ENCODE measurements at places on chromosomes 7 and 10. TPM values are rescaled to one million over a fixed set of nuclear protein-coding genes. Genes with fewer than 3 reads are reported as not detected.
A peak's percentile ranks its signal among the peaks of the same experiment; 100 is the strongest.

DNA sequence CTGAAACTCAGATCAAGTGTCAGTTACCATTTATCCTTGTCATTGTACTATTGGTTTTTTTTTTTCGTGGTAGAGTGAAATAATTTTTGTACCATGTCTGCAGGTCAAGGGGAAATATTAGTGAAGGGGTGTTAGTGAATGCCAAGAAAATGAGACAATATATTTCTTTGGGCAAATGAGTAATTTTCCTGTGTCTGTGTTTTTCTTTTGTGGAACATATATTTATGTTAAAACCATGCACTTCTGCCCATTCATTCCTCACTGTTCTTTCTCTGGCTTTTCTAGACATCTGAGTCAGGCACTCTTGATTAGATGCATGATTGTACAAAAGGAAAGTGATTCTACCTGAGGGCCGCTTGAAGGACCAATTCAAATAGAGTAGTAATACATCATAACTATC, 161.6 kb downstream of the BICC1 start:
- DNase-seq, result no peak

DNA sequence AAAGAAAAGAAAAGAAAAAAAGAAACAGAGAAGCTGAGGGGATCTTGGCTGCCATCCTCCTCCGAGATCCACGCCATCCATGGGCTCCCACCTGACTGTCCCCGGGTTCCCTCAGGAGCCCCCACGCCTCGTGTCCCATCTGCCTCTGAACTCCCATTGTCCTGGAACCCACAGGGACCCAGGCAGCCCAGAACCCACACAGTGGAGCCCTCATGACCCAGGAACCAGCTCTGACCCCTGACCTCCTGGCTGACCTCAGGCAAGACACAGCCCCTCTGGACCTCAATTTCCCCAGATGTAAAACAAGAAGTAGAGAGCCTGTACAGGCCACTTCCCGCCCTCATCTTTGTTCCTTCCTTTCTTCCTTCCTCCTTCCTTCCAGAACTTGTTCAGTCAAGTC, 40.4 kb downstream of the RASGEF1A start:
- DNase-seq, result no peak

- no peak for DNase-seq
Measured at GRCh38 chr10:78802866-78803265, 265.9 kb upstream of the ZMIZ1 start.

The HABP2 gene
- 2.6 TPM for total RNA-seq

GRCh38 chr7:2928613-2929311, 84.7 kb upstream of the GNA12 start:
- DNase-seq, result peak; percentile 30

GRCh38 chr10:86091216-86091615, 275.4 kb downstream of the GRID1 start:
- DNase-seq, result no peak

- no peak for DNase-seq
Measured at GRCh38 chr7:36279200-36279925, 110.3 kb upstream of the ANLN start.

- DNase-seq, result no peak
Measured at GRCh38 chr7:55188590-55189138, 169.8 kb downstream of the EGFR start.

DNA sequence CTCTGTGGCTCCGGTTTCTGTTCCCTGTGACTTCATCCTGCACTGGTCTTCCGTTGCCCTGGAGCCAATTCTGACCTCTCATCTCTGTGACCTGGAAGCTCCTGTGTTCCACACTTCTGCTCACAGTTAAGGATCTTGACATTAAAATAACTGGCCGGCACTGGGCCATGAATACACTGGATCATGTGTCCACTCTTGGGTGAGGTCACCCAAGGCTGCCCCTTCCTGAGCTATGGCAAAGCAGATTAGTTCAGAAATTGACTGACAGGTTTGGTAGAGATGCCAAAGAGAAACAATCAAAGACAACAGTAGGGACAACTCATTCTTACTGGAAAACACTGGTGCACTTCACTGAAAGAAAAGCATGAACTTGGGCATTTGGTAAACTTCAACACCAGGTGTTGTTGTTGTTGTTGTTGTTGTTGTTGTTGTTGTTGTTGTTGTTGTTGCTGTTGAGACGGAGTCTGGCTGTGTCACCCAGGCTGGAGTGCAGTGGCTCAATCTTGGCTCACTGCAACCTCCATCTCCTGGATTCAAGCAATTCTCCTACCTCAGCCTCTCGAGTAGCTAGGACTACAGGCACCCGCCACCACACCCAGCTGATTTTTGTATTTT, 36.7 kb upstream of the GRID1 start:
- no peak for DNase-seq

GRCh38 chr7:138243430-138243829, 167.2 kb downstream of the AKR1D1 start:
- DNase-seq, result no peak

DNA sequence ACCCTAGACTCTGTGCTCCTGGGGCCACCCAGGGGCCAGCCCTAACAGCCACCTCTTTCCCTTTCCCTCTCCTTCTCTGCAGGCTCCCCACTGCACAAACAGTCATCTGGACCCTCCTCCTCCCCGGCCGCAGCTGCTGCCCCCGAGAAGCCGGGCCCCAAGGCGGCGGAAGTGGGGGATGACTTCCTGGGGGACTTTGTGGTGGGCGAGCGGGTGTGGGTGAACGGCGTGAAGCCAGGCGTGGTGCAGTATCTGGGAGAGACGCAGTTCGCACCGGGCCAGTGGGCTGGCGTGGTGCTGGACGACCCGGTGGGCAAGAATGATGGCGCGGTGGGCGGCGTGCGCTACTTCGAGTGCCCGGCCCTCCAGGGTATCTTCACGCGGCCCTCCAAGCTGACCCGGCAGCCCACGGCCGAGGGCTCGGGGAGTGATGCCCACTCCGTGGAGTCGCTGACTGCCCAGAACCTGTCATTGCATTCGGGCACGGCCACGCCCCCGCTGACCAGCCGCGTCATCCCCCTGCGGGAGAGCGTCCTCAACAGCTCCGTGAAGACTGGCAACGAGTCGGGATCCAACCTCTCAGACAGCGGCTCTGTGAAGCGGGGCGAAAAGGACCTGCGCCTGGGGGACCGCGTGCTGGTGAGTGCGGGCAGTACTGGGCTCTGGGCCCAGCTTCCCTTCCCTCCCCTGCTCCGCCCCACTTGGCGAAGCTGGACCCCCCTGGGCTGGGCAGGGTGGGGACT, 49.3 kb downstream of the CLIP2 start:
- no peak for DNase-seq

DNA sequence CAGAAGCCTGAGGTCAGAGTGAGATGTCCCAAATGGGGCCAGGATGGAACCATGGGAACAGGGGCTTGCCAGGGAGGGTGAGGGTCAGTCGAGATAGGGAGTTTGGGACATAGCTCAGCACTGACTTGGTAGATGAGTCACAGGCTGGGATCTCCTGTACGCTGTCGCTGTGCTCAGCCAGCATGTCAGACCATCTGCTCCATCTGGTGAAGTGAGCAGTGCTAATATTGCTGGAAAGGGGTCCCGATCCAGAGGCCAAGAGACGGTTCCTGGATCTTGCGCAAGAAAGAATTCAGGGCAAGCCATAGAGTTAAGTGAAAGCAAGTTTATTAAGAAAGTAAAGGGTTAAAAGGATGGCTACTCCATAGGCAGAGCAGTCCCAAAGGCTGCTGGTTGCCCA, 505.6 kb downstream of the GALNT17 start:
- DNase-seq, result no peak

The APBB1IP gene
- total RNA-seq, result 12.3 TPM

DNA sequence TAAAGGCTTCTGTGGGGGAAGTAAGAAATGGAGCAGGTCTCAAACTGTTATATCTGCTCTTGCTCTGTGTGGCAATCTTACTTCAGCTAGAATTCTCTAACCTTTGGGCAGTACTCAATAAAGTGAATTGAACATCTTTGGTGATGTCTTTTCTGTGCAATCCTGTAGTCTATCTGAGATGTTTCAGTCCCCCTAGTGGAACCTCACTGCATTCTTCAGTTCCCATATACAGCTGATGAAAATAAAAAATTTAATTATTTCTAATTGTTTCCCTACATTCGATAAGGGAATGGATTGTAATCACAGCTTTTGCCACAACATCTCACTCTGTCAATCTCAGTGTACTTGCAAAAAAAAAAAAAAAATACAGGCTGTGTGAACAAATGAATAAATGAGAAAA, 522.6 kb downstream of the DNAJB9 start:
- no peak for DNase-seq

DNA sequence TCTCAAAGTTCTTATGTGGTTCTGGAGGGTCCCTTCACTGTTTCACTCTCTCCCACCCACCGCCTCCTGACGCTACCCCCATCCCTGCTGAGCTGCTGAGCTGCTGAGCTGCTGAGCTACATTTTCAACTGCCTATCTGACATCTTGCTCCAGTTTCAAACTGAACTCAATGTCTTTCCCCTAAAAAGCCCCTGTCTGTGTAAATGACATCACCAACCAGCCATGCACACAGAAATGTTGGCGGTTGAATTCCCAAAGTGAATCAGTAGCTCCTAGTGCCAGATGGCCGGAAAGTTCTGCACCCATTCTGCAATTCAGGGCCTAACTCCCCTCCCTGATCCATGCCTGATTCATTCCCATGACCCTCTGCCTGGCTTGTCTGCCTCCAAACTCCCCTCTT, 71.2 kb downstream of the WNT2 start:
- no peak for DNase-seq

The EPO gene
- not detected for total RNA-seq

DNA sequence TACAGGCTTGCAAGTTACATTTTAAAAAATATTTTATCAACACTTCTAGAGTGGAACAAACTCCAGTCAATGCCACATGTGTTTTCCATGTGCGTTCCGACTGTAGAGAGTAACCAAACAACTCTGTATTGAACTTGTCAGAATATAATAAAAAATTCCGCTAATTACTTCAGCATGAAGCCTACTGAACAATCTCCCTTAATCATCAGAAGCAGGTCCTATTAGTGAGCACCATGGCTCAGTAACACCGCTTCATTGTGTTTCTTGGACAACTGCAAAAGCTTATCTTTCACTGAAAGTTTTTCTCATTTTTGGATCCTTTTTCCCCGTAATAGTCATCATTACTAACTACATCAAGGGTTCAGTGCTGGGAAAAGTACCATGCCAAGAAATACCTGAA, 117.0 kb downstream of the MKX start:
- DNase-seq, result no peak

DNA sequence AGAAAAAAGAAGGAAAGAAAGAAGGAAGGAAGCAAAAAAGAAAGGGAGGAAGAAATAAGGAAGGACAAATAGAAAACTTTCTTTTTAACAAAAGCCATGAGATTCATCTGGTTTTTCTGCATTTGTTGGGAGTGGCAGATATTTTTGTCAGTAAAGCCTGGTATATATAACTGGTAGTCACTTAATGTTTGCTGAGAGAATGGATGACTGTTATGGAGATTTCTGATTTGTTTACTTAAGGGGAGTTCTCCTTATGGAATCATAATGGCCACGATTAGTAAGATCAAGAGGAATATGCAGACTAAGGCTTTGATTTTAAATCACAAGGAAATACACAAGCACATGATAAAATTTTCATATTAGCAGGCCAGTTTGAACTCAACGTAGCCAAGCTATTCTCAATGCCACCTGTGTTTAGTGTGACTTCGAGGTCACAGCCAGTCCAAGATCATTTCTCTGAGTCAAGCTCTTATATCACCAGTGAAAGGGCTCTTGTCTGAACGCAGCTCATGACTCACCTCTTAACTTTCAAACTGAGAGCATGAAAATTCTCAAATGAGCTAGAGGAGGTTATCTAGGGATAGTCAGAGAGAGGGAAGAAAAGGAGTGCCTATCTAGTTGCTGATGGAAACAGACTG, 445.1 kb upstream of the ZMIZ1 start:
- no peak for DNase-seq

GRCh38 chr10:31697271-31698180, 231.1 kb downstream of the ARHGAP12 start:
- DNase-seq, result peak; percentile 63

DNA sequence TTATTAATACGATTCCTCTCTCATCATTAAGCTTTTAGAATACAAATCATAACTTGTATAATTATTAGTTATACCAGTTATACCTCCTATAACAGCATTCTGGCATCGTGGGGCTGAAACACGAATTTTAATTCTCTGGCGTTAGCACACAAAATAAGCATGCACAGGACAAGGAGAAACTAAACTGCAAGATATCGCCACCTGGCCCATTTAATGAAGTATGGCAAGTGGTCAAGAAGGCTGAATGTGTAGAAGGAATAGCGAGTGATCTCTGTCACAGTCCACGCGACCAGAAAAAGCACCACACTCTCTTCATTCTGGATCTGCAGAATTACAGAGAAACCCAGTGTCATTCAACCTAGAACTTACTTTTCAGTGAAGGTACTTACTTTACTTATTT, 18.1 kb downstream of the HACD1 start:
- no peak for DNase-seq

The CPXM2 gene
- total RNA-seq, result 2.7 TPM

The ANXA8L1 gene
- not detected for total RNA-seq

DNA sequence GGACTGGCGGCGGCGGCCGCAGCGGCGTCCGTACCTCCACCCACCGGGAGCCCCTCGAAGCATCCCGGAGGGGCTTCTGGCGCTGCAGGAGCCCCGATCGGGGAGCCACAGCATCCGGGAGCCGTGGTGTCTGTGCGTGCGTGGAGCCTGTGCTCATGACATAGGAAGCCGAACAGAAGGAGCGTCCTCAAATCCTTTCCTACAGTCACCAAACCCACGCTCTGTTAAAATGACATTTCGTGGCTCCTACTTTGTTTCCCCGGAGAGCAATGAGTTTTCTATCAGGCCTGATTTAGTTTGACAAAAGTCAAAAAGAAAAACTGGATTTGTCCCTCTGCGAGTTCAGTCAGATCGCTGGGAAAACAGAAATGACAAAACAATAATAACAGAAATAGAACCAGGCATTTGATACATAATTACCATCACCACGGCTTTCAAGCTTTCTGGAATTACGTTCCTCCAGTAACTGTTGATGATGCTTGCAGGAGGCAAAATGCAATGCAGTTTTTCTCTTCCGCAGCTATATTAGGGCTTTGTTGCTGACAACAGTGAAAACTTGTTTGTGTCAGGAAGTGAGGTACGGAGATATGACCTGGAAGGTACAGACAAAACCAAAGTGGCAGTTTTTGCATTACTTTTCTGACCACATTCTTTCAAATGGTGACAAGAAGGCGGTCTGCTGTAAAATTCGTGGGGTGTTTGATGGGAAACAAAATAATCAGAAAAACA, 219.3 kb upstream of the MKLN1 start:
- DNase-seq, result no peak

- DNase-seq, result no peak
Measured at GRCh38 chr7:142587578-142588191, 161.6 kb upstream of the PRSS1 start.

GRCh38 chr10:68342909-68343516, 10.3 kb upstream of the PBLD start:
- DNase-seq, result no peak
